ENCODE measurements at places on chromosomes 16 and 17.
A peak's percentile ranks its signal among the peaks of the same experiment; 100 is the strongest.

DNA sequence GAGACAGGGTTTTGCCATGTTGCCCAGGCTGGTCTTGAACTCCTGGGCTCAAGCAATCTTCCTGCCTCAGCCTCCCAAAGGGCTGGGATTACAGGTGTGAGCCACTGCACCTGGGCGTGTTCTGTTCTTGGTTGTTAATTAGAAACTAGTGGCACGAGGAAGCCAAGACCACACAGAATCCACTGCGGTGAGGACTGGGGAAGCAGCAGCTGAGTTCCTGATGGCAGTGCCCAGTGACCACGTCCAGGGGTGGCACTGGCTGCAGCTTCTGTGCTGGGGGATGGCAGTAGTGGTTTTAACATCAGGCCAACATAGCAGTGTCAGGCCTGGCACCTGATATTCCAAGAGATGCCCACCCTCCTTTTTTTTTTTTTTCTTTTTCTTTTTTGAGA, 39.7 kb upstream of the NDRG4 start:
- DNase-seq, result no peak

GRCh38 chr16:47198180-47198575, 54.4 kb upstream of the NETO2 start:
- no peak for DNase-seq

- no peak for DNase-seq
Observed at GRCh38 chr16:67040166-67040565, 11.2 kb downstream of the CBFB start.

GRCh38 chr16:85259832-85260167, 147.5 kb upstream of the CIBAR2 start:
- DNase-seq, result no peak

GRCh38 chr16:80027007-80027965, 426.7 kb upstream of the MAF start:
- peak; percentile 57 for DNase-seq

DNA sequence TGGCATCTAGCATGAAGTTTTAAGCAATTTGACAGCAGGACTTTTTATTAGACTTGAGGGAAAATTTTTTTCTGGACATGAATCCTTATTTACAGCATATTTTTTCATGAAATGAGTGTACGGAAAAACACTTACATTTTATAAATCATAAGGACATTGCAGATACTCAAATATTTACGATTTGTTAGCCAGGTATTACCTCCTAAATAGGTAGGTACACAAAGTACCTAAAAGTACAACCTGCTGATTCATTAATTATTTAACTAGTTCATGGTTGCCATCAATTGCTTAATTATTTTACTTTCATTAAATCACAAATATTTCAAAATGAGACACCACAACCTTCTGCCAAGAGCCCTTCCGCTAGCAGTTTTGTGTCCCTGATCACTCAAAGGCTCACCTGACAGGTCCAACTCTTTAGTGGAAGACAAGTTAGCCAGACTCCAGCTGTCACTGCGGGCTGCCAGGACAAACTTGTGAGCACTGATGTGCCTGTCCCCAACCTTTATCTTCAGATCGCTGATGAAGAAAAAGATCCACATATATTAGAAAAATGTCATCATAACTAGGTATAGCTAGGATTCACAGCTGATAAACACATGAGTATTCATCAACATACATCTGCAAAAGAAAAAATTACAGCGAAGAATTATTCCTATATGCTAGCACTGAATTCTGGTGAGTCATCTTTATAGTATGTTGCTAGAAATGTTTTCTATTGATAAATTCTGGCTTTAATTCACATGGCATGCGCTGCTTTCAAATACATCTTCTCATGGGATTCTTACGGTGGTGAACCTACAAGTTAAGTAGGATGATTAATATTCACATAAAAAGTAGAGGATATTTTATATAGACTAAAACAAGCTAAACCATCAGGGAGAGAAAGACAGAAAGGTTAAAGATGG, 28.2 kb downstream of the ANKFY1 start:
- DNase-seq, result no peak

- DNase-seq, result no peak
Observed at GRCh38 chr17:82943339-82943738, 103.5 kb upstream of the ZNF750 start.

DNA sequence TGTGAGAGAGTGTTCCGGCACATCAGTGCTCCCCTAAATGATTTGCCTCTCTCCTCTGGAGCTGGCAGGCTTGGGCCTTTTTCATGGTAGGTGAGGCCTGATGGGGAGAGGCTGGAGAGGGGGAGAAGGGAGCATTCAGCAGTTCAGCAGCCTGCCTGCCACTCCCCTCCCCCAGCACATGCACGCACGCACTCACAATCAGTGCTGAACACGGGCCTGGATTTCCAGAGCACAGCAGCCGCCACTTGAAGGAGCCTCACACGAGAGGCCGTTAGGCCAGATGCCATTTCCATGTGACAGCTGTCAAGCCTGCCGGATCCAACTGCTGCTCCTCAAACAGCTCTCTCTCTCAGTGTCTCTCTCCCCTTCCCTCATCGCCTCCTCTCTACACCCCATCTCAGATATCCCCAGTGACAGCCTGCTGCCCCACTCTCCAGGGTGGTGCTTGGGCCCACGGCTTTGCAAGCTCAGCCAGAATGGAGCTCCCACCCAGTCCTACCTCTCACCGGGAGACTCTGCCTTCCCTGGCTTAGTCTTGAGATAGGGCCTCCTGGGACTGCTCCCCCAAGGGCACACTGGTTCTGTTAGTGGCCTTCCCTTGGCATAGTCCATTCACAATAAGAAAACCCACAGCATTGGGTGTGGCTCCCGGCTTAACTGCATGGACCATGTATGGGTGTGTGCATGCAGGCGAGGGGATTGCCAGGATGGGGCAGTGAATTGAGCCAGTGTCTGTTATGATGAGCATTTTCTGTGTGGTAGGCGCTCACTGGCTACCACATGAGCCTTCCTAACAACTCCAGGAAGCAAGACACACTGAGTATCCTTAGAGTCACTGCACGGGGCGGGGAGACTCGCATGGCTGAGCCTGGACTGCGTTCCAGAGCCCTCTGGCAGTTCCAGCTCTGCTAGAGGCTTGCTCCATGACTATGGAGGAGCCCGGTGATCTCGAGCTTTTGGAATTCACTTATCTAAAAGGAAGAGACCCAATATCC, 226.2 kb downstream of the CCDC182 start:
- no peak for DNase-seq

- DNase-seq, result no peak
Observed at GRCh38 chr17:33514369-33514768, 221.3 kb upstream of the ASIC2 start.

DNA sequence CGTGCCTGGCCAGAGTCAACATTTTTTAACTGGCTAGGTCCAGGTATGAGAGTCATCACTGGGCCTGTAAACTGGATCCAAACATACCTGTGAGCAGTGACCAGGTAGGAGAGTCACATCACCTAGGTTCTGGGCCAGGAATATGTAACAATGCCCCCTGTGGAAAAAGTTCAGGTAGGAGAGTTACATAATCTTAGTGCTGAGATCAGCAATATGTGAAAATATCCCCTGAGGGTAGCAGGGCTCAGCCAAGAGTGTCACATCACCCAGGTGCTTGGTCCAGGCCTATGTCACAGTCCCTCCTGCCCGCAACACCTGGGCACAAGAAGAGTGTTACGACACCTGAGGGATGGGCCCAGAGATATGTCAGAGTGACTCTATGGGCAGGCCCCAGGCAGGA, 2104.7 kb downstream of the TP53TG3F start:
- no peak for DNase-seq

- no peak for DNase-seq
Observed at GRCh38 chr16:54135361-54136275, 151.0 kb downstream of the IRX3 start.

GRCh38 chr16:53852678-53853077, 148.7 kb downstream of the FTO start:
- DNase-seq, result no peak

DNA sequence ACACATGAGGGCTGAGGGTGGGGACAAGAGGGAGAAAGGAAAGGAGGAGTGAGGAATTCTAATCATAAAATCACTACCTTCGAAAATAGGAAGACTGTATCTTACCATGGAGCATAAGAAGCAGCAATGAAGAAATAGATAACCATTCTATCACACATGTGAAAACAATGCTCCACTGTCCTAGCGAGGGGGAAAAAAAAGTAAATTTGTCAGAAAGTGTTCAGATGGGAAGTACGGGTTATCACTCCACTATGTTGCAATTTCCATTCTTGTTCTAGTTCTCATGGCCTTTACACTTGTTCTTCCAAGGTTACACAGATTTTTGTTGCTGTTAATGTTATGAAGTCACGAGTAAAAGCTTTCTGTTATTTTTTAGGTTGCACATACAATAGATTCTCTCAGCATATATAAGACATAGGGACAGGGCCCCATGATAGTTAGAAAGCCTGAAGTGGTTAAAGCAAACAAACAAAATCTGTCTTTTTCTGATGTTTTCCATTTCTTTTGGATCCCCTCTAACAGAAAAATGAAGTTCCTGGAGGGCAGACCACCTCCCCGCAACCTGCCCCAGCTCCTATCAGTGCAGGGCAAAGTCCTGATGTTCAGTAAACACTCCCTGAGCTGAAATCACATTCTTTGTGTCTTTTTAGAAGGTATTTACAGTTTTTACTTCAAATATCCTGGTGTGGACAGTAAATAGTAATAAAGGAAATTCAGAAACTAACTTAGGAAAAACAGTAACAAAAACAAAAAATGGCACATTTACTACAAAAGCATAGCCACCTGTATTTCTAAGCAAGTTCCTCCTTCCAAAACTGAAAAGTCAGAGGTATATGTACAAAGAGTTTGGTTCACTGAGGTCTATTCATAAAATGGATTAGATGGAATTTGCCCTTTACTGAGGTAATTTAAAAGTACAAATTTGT, 13.7 kb downstream of the MMD start:
- no peak for DNase-seq

DNA sequence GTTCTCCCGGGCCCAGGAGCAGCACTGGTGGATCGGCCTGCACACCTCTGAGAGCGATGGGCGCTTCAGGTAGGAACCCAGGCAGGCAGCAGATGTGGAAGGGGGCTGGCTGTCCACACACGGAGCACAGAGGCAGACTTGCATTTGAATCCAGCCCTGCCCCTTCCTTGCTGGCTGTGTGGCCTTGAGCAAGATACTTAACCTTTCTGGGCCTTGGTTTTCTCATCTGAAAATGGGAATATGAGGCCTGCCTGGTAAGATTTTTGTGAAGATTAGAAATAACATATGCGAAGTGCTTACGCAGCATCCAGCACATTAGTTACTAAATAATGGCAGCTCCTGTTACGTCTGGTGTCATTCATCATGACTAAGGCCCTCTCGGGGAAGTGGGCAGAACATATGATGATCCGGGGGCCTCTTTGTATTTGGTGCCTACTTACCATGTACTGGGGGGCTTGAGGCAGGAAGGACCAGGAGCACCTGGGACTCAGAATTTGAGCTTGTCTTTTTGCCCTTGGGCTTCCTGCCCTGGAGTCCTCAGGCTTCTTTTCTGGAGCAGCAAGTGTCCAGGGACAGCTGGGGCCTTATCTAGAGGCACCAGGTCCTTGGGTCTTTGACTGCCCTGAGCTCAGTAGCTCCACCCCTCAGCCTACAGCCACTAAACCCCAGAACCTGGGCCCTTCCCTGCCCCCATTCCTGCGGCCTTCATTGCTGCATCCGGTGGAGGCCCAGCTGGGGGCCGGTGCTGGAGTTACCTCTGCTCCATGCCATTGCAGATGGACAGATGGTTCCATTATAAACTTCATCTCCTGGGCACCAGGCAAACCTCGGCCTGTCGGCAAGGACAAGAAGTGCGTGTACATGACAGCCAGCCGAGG, 53.8 kb downstream of the MRC2 start:
- DNase-seq, result no peak

- DNase-seq, result no peak
Observed at GRCh38 chr16:65406116-65406515, 284.3 kb upstream of the CDH11 start.

GRCh38 chr17:82195675-82196672, 16.7 kb downstream of the CCDC57 start:
- no peak for DNase-seq

- DNase-seq, result no peak
Observed at GRCh38 chr17:35121315-35121714, at the start of gene FNDC8. Gene FNDC8, plus strand, starts transcription at chr17:35121615. Its CDS starts 79 bp downstream, at chr17:35121694.

DNA sequence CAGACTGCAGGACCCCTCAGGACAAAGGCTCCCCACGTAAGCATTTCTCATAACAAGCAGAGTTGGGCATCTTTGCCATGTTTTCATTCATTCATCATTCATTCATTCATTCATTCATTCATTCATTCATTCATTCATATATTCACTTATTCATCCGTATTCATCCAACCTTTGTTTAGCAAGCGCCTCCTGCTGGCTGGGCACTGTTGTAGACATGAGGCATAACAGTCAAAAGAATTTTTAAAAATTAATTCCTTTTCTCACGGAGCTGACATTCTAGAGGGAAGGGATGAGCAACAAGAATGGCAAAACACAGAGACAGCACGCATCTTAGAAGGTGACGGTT, 351.7 kb upstream of the TNRC6C start:
- DNase-seq, result no peak

DNA sequence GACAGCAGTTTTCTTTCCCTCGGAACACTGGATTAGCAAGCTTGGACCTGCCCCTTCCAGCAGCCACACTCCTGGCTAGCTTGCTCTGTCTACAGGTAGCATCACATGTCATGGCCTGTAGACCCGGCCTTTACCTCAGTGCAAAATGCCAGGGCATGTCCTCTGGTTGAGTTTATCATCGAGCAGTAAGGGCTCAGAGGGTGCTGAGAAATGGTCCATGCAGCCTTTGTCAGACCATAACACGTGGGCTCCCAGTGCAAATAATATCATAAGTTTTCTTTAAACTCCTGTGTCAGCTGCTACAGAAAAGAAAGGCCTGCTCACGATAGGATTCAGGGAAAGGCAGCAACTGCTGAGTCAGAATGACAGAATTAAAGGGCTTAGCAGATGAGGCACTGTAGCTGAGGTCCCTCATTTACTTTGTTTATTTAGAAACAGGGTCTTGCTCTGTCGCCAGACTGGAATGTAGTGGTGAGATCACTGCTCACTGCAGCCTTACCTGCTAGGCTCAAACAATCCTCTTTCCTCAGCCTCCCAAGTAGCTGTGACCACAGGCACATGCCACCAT, 8.0 kb upstream of the GNA13 start:
- no peak for DNase-seq

- no peak for DNase-seq
Observed at GRCh38 chr16:81790830-81791435, 11.8 kb downstream of the PLCG2 start.

Measured in tibial artery (tissue), 4 donors.